Activated gamma-delta T cell (primary cell): ENCODE measurements at places on chromosomes 4 and X.

DNA sequence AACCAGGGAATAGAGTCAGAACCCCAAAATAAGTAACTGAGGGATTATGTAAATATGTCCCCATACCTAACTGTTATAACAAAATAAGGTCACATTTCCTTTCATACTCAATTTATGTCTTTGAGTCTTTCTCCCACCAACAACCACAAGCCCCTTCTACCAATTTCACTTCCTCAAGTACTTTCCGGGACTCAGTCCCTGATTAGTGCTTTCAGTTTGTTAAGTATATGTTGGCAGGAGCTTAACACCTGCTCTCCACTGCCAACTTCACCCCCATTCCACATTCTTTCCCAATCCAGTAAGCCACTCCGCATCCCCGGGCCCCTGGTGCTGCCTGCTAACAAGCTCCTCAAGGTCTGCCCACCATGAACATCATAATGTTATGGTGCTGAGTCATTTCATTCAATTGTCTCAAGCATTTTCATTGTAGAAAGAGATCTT, 71.3 kb upstream of the SPRY1 start:
- no peak for DNase-seq

- DNase-seq: no peak
Measured at GRCh38 chr4:11470438-11471045, 41.8 kb upstream of the HS3ST1 start.

GRCh38 chr4:61440321-61440720, 240.2 kb downstream of the ADGRL3 start:
- no peak for DNase-seq

DNA sequence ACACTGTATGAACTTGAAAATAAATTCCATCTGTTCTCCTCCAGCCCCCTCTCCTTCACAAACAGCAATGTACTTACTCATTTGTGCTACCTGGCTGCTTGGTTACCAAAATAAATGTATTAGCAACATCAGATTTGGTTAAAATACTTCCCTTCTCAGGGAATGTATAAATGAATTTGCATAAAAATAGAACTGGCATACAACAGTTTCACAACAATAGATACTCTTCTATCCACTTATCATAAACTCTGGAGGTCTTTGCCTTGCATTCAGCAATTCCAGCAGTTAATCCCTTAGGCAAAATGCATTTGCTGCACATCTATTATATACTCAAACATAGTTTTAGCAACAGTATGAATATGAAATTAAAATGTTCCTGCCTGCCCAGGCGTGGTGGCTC, 658.2 kb downstream of the CENPC start:
- DNase-seq: no peak

- no peak for DNase-seq
Measured at GRCh38 chr4:122688529-122689140, 43.9 kb upstream of the BBS12 start.

DNA sequence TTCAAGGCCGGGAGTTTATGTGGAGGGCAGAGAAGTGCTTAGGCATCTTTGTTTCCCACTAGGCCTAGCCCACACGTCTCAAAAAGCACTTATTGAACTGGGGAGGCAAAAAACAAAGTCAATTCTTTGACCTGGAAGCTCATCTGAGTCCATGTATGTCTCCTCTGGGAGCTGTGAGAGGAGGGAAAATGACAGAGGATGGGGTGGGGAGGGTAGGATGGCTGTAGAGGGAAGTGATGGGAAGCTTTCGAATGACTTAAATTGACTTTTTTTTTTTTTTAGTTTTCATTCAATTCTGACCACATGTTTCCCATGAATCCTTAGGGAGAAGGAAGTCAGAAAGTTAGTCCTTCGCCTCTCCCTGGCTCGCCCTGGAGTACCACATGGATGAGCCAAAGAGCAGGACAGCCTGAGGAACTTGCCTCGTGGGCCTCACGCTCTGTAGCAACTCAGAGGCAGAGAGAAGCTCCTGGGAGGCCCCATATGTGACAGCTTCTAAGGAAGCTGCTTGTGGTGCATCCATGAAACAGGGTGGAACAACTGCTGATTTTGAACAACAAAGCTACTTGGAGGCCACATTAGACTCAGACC, 45.0 kb downstream of the NHSL2 start:
- DNase-seq: no peak

DNA sequence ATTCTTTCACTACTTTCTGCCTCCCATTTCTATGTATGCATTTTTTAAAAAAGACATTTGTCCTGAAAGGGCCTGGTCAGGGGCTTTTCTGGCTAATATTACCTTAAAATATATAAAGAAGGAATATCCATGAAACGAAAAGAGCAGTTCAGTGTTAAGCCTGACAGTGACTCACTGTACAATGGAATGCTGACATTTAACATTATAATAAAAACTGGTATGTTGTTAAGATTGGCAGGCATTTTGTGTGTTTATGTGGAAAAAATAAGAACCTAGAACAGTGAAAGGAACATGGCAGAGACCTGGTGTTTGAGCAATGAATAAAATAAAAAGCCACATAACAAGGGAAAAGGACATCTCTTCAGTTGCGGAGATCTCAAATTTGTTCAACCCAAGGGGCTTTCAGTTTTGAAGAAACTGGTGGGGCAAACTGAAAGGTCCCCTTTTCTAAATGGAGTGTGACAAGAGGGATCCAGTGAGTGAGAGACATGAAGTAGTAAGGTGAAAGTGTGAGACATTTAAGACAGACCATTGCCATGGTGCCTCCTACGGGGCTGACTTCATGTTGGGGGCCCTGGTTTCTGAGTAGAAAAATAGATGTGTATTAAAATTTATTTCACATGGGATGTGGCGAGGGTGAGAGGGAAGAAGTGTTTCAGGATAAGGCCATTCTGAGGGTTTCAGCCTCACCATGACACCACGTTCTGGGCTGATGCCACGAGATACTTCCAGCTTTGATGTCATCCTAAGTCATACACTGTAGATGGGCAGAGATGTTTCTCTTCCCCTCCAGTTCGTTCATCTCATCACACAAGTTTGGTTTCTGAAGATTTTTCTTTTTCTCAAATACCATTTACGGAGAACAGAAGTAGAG, 324.9 kb downstream of the PPP3CA start:
- no peak for DNase-seq

- no peak for DNase-seq
Measured at GRCh38 chrX:106906361-106906760, 3.2 kb upstream of the RIPPLY1 start.

GRCh38 chrX:37995428-37995827, 10.9 kb upstream of the SYTL5 start:
- DNase-seq: no peak

GRCh38 chr4:169239221-169239905, 31.4 kb downstream of the SH3RF1 start:
- DNase-seq: no peak

DNA sequence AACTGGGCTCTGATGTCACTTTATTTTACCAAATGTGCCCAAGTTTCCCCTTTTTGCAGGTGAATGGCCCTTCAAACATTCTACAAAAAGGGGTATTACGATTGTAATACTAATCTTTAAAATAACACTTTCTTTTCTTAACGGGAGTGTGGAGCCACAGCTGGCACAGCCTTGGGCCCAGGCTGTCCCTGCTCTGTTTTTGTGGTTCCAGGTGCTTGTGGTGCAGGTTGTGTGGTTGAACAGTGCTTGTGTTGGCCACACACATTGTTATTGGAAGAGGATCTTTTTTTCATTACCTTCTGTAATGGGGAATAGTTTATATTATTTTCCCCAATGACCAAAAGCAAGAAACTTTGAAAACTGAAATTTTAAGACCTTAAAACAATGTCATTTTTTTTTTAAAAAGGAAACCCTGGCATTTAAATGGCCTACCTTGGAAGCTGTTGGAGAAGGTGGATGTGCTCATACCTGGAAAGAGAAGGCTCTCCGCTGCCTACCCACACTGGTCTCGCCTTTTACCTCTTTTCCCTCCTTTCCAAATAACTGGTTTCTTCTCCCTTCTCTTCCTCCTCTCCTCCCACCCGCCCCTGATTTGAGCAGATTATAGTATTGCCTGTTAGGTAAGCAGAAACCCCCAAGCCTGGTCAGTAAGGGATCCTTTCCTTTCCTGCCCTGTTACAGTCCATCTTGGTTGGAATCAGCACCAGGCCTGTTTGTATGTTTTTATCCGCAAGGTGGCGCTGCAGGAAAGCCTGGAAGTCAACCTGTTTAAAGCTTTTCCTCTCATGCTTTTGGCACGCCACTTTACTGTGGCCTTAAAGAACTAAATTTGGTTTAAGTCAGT, 28.6 kb downstream of the HADH start:
- no peak for DNase-seq

GRCh38 chr4:114310296-114310925, 288.2 kb upstream of the UGT8 start:
- DNase-seq: no peak

- DNase-seq: no peak
Measured at GRCh38 chr4:6681191-6681590, 12.5 kb upstream of the S100P start.

- no peak for DNase-seq
Measured at GRCh38 chr4:33386764-33387163, 2666.6 kb downstream of the PCDH7 start.

DNA sequence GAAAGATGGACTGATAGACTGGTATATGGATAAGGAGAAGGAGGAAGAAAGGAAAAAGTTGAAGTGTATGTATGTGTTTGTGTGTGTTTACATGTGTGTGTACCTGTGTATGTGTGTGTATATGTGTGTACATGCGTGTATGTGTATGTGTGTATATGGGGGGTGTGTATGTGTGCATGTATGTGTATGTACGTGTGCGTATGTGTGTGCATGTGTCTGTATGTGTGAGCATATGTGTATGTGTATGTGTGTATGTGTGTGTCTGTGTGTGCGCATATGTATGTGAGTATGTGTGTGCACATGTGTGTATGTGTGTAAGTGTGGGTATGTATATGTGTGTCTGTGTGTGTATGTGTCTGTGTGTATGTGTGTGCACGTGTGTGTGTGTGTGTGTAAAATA, 101.5 kb upstream of the KLHL13 start:
- no peak for DNase-seq

- no peak for DNase-seq
Measured at GRCh38 chr4:140851032-140851636, 94.9 kb upstream of the TBC1D9 start.

DNA sequence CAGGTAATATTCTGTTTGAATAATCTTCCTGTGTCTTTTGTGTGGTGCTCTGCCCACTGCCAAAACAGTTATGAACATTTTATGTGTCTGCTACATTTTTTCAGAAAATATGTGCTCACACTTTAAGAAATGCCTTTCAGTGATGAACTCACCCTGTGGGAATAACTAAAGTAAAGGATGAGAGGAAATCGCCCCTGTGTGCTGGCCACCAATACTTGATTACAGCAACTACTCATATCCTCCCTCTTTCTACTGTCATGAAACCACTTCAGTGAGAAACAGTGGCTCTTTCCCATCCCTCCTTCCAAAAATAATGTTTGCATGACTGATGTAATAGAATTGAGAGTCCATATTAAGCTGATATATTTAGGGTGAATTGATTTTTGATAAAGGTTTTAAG, 900.9 kb downstream of the RAB28 start:
- no peak for DNase-seq

DNA sequence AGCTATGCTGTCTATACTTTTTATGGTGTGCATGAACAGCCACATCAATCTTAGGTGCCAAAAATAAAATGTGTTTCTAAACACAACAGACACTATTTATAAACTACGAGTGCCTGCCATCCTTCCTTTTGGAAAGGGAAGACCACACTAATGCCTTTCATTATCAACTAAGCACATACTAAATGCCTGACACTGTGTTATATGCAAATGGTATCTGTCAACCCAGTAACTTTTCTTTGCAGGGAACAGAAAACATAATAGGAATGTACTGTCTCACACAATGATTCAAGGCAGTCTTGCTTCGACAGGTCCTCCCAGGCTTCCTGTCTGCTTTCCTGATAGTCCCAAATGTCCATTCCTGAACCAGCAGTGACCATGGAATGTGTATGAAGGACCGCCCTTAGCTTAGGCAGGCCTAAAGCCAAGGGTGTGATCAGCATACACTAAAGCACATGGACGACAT, 43.8 kb downstream of the ADGRA3 start:
- no peak for DNase-seq

DNA sequence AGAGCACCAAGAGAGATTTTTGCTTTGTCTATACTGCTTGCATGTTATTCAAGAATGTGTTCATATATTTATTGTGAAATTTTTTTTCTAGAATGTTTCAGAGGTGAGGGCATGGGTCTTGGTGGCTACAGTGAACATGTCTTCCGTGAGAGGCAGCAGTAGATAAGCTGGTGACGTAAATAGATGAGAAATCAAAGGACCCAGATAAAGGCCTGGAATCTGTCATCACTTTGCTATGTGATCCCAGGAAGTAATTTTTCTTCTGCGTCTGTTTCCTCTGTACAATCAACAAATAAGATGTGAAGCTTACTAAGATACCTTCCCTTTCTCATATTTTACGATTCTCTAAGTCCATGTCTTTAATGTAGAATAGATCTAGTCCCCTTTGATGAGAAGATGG, 129.1 kb downstream of the COL4A6 start:
- no peak for DNase-seq

DNA sequence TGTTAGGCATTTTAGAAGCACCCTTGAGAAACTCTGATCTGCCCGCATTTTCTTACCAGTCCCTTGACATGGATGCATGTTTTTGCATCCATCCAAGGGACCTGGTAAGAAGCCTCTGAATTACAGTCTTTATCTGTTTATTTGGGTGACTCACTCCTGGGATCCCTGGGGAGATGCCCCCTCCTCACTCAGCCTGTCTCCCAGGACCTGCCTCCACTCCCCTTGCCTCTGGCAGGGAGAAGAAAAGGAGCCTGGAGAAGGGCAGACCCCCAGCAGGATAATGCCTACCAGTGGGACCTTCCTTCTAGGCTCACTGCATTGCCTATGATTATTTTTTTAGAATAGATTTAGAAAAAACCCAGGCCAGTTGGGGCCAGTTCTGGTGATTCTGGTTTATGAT, 329.4 kb downstream of the PTTG2 start:
- DNase-seq: no peak

DNA sequence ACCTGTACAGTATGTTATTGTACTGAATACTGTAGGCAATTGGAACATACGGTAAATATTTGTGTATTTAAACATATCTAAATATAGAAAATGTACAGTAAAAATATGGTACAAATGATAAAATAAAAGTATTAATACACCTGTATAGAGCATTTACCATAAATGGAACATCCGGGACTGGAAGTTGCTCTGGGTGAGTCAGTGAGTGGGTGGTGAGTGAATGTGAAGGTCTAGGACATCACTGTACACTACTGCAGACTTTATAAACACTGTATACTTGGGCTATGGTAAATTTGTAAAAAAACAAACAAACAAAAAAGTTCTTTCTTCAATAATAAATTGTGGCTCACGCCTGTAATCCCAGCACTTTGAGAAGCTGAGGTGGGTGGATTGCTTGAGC, 52.4 kb upstream of the FHL1 start:
- no peak for DNase-seq

- DNase-seq: no peak
Measured at GRCh38 chrX:110210417-110211139, 107.3 kb downstream of the AMMECR1 start.

GRCh38 chr4:149048451-149049143, 606.4 kb upstream of the NR3C2 start:
- no peak for DNase-seq

DNA sequence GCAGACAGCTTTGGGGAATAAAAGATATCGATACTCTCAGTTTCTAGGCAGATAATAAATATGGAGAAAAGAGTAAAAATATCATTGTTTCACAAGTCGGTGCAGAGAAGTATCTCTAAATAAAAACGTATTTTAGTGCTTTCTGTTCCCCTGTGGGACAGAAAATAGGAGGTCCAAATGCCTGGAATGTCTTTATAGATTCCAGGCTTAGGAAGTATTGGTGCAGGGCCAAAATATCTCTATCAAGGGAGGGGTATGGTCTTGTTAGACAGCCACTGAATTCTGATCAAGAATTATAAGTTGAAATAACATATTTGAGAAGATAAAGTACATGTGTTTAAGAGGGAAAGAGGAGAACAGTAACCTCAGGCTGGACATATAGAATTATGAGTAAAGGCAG, 596.4 kb downstream of the PCDH18 start:
- DNase-seq: no peak
